NCI-H1694 (cell line): ENCODE measurements at places on chromosomes 6 and 20.
A peak's percentile ranks its signal among the peaks of the same experiment; 100 is the strongest.

DNA sequence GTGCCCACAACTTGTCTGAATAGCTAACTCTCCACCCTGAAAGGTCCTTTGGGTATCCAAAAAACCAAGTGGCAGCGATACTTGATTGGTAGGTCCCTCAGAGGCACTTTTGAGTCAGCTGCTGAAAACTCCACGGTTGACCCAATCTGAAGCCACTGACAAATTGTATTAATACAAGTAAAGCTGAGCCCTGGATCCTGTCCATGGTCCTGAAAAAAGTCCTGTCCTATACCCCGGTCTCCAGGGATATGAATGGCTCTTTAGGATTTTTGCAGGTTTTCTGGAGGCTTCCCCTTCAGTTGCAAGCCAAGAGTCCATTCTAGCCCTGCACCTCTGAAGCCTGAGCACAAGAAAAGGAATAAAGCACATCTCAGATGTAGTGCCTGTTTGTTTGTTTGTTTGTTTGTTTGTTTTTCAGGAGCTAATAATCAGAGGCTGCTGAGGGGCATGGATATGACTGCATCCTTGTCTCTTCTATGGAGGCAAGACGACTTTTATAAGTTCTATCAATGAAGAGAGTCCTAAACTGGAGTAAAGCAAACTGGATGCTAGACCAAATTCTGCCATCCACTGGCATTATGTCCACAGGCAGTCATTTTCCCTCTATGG is 1.7 kb upstream of the SLC12A5 start:
- no peak for DNase-seq

GRCh38 chr6:88374553-88374952 is 208.4 kb upstream of the CNR1 start:
- no peak for DNase-seq

GRCh38 chr20:32626859-32627636 is 41.9 kb upstream of the NOL4L start:
- no peak for DNase-seq

DNA sequence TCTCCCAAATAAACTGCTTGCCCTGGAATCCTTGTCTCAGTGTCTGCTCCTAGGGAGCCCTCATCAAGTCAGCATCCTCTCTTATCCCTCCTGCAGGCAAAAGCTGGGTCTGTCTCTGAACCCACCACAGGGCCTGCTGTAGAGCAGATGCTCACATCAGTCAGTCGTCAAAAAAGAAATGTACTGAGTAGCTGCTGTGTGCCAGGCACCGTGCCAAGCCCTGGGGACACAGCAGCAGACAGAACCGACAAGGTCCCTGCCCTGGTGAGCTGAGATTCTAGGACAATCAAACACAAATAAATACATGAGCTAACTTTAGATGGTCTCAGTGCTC is 68.5 kb downstream of the EYA2 start:
- peak; percentile 72 for DNase-seq

DNA sequence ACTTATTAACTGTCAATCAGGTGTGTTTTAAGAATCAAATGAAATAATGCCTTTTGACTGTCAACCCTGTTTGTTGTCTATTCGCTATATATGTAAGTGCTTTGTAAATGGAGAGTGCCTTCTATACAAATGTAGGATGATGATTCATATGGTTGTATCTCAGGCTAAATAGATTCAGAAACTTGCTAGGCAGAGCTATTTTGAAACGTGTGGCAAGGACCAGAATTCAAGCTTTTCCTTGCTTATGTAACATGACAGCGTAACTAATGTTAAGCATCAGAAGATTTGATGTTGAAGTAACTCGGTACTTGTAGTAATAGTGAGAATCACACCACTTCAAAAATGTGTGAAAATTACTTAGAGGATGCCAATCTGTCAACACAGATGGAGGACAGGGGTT is 3.4 kb downstream of the OGFRL1 start:
- no peak for DNase-seq

- no peak for DNase-seq
Measured at GRCh38 chr20:38300438-38300837, 3.5 kb upstream of the BPI start.

DNA sequence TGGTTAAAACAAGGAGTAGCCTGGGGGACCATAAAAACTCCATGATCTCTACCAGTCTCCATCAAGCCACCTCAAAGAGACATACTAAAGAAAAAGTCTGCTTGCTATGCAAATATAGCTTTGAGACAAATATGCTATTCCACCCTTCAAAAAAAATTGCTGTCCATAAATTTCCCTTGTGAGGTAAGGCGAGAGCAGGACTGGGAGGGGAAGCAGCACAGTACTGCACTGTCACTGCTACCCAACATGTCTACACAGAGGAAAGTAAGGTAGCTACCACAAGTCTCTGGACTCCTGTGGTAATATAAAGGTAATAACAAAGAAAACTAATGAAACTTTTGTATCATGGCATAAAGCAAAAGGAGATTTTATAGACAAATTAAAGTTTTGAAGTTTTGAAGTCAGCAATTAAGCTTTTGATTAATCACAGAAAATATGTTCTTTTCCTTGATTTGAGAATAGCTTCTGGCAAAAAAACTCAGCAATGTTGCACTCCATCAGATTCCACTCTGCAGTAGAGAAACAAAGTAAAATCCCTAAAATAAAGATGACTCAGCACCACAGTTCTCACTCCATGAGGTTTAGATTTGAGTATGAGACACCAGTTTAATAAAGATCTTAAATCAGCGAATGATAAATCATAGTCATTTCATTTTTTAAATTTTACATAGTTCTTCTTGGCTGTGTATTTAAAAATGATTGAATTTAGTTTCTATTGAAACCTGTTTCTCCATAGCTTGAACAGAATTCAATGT is 602.4 kb downstream of the COL12A1 start:
- DNase-seq = no peak

DNA sequence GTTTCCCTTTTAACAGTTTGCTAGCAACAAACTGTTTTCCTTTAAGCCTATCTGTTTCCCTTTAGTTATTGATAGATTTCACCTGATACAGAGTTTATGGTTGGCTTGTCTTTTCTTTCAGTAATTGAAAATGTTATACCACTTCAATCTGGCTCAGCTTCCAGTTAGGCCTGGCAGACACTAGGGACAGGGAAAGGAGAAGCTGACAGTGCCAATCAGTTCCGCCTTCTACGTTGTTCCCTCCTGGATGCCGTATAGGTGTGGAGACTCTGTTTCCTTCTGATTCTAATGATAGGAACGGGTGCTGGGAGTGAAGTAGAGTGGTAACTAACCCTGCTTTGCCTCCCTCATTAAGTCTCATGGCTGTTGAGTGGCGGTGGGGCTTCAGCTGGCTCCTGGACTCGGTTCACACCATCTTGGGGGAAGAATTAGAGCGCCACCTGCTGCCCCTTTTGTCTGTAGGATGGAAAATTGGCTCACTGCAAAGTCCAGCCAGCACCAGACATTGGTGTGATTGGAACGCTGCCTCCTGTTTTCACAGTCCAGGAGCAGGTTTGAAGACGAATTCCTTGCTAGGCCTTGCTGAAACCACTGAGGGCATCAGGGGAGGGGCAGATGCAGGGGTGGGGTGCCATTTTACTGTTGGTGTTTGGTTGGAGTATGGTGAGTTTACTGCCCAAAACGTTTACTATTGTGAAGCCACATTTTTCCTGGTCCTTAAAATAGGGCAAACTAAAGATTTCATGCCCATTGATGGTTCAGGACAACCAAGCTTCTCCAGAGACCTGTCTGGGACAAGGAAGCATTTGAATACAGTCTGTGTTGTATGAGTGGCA is 1729.5 kb downstream of the GRIK2 start:
- peak; percentile 6 for DNase-seq

- DNase-seq = no peak
Measured at GRCh38 chr6:95274686-95275235, 302.6 kb upstream of the MANEA start.

DNA sequence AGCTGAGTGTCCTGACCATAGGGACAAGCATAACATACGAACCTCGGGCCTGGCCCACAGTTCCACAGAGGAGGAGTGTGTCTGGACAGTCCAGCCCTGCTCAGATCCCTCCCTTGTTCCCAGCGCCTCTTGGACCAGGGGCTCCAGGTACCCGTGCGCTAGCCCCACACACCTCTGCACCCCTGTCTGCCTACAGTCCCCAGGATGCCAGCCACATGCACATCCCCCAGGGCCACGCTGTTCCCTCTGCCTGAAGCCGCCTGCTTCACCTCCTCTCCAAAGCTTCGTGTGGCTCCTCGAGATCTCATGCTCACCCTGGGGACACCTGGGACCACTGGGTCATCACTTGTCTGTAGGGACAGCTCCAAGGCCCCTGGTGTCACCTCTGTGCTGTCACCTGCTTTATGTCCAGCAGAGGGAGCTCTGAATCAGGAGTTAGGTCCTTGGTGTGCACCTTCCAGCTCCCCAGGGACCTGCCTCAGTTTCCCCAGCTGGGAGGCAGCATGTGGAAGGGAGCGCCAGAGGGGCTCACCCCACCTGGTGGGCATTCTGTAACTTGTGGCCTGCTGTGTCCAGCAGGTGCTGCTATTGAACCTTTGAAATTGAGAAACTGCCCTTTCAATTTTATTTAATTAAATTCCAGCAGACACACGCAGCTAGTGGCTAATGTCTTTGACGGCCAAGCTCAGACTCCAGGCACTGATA is 7.3 kb upstream of the YTHDF1 start:
- no peak for DNase-seq

DNA sequence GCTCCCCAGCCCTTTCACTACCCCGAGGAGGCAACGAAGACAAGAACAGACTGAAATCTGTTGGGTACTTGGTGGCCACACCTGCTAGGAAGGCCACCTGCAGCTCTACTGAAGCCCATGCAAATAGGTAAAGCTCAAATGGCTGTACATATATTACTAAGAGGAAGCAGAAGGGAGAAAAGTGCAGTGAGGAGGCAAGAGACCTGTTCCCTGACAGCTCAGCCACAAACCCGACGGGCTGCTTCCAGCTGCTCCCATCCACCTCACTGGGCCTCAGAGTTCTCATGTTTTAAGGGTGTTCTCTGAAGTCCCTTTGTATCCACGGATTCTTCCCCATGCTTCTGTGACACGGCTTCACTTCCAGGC is 24.6 kb downstream of the TRAM2 start:
- DNase-seq = no peak

- DNase-seq = no peak
Measured at GRCh38 chr6:43917878-43918382, 147.9 kb downstream of the VEGFA start.

DNA sequence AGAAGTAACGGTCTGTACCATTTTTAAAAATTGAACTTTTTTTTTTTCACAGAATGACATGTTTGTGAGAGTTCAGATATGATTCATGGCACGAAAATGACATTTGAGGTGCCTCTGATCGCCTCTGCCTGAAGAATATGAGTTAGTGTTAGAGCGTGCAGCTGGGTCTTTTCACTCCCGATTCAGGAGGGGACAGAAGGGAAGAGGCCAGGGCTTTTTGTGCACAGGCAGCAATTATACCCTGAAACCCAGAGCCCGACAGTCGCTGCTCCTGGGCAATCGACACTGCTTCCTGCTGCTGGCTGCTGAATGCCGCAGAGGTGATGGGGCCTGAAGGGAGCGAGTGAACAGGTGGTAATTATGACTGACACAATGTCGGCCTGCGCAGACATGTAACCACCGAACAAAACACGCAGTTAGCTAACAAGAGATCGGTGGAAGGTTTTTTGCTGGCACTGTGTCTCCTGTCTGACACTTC is 652.0 kb upstream of the NOX3 start:
- peak; percentile 47 for DNase-seq

GRCh38 chr6:101578306-101578705 is 184.8 kb downstream of the GRIK2 start:
- DNase-seq = no peak

GRCh38 chr20:17666481-17666880 is 15.6 kb downstream of the RRBP1 start:
- DNase-seq = no peak

DNA sequence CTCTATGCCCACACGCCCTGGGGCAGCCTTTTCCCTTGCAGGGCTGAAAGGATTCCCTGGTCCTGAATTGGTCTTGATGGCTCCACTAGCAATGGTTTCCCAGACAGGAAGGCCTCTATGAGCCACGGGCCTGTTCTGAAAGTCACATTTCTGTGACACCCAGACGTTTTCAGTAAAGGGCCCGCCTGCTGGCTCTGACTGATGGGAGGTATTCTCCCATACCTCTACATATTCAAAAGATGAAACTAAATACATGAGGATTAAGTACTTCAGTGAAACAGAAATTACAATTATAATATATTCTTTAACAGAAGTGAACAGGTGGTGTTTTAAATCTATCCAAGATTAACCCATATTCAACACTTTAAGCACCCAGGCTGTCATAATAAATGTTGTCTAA is 629.8 kb downstream of the CDH26 start:
- no peak for DNase-seq

DNA sequence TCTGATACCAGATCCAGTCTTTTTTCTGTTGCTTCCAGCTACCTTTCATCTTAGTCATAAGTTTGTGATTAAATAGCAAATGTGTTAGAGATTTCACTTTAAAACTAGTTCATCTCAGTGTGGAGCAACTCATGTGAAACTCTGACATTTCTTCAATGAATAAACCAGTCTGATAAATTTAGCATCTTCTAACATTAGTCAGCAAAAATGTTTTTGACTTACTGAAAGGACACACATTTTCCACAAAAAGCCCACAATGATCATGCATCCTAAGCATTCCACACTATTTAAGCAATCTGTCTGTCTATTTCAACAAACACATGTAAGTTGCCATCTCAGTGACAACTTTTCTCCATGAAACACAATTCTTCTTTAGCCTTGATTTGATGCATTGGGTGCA is 222.2 kb upstream of the SLC35B3 start:
- DNase-seq = no peak

DNA sequence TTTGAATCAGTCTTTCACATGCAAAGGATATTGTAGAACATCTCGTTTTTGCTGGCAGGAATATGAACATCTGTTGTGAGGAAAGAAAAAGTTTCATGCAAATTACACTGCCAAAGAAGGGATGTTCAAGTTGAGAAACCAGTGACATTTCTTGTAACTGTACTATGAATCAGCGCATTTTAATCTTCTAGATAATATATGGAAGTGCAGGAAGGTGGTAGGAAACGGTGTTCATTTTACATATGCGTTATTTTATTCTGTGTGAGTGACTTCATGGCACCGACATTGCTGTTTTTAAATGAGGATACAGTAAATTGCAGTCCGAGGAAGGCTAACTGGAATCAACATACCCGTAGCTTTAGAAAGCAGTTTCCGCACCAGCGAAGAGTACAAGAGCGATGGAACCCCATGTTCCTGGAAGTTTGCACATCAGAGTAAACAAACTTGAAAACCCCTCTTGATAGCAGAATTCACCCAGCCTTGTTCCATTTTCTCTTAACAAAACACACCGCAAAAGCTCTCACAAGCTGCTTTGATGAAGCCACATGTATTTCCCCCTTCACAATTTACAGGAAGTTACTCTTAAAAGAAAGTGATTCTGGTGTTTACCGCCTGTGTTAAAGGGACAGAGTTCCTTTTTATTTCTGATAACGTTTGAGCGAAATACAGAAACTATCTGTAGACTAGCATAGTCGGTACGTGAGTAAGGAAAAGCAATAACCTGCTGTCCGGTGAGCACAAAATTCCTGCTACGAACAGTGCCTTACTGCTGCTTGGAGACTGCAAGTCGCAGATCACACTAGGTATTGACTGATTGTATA is 11.5 kb downstream of the PRDM1 start:
- no peak for DNase-seq
